NB4 (cell line): ENCODE measurements at places on chromosomes 1 and 21.
A peak's percentile ranks its signal among the peaks of the same experiment; 100 is the strongest.

GRCh38 chr1:38173848-38174247, 127.3 kb upstream of the POU3F1 start:
- no peak for DNase-seq

DNA sequence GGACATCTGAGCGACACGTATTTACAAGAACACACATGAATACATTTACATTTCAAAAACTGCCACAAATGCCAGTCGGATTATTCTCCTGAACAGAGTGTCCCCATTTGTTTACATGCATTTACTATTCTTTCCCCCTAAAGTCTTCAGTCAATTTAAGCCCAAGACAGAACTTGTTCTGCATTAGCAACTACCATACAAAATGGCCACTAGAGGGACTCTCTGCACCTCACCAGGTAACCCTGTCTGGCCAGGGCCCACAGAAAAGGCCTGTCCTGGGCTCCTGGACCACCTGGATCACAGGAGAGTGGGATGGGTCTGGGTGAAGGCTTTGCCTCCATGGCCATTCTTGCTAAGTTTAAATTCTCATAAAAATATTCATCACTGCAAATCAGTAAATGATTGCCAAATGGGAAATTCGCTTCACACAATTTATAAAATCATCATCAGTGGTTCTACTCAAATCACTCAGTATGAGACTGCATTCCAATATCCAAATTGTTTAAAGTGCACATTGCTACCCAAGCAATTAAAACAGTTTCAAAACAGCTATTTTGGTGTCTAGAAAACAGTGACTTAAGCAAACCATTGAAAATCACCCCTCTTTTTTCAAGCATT, 12.5 kb upstream of the GUCA2A start:
- DNase-seq = peak; percentile 52

GRCh38 chr21:32477424-32477745, 64.9 kb downstream of the EVA1C start:
- peak; percentile 47 for DNase-seq

GRCh38 chr1:176799327-176799726, 336.4 kb downstream of the PAPPA2 start:
- DNase-seq = no peak

GRCh38 chr1:200921571-200922110, 26.9 kb downstream of the INAVA start:
- DNase-seq = no peak
